ENCODE measurements at places on chromosomes 5 and 9.

- DNase-seq: peak; percentile 98
Measured at GRCh38 chr5:38853753-38854470, 8.1 kb downstream of the OSMR start.

DNA sequence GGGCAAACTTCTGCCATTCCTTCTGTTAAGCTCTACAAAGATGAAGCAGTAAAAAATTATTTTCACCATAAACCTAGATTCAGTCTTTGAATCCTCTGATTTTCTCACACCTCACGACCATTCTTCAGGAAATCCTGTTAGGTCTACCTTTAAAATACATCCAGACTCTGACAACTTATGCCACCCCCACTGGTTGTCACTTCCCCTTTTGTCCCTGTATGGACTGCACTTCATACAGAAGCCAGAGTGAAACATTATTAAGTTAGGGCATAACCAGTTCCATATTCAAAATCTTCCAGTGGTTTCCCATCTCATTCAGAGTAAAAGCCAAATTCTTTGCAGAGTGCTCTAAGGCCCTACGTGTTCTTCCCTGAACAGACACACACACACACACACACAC, 499.8 kb downstream of the RASEF start:
- DNase-seq: no peak

DNA sequence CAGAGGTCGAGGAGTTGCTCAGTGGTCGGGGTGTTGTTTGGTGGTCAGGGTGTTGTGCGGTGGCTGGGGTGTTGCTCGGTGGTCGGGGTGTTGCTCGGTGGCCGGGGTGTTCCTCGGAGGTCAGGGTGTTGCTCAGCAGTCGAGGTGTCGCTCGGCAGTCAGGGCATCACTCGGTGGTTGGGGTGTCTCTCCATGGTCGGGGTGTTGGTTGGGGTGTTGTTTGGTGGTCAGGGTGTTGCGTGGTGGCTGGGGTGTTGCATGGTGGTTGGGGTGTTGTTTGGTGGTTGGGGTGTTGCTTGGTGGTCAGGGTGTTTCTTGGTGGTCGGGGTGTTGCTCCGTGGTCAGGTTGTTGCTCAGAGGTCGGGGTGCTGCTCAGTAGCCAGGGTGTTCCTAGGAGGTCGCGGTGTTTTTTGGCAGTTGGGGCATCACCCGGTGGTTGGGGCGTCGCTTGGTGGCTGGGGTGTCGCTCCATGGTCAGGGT, 11.0 kb upstream of the GPSM1 start:
- DNase-seq: no peak

DNA sequence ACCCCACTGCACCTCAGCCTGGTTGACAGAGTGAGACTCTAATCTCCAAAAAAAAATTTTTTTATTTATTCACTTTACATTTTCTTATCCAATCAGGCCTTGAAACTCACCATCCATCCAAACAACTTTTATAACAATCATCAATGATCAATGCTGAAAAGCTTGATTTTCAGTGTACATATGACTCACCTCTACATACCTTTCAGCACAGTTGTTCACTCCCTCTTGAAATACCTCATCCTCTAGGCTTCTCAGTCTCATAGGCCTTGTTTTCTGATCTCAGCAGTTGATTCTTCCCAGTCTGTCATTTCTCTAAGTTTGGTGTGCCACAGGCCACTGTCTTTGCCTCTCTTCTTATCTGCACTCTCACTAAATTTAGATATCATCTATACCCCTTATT, 36.2 kb downstream of the GRIN3A start:
- peak; percentile 70 for DNase-seq

DNA sequence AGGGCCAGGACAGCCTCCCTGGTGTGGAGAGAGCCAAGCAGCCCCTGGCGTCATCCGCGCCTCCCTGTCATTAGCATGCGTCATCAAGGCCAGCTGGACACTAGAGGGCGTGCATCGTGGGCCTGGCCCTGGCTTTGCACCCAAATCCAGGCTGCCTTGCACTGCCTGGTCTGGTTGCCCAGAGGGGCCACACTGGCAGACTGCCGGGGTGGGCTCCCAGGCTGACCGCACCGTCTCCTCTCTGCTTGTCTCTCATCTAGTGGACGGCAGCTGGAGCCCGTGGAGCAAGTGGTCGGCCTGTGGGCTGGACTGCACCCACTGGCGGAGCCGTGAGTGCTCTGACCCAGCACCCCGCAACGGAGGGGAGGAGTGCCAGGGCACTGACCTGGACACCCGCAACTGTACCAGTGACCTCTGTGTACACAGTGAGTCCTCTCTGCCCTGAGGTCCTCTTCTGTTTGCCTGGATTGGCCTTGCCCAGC, 29.0 kb downstream of the HK3 start:
- peak; percentile 32 for DNase-seq

Data from epithelial cell of esophagus (primary cell).